ENCODE measurements at places on chromosomes 1 and 21. TPM values are rescaled to one million over a fixed set of nuclear protein-coding genes. Genes with fewer than 3 reads are reported as not detected.

The LCE2A gene
- not detected for total RNA-seq

DNA sequence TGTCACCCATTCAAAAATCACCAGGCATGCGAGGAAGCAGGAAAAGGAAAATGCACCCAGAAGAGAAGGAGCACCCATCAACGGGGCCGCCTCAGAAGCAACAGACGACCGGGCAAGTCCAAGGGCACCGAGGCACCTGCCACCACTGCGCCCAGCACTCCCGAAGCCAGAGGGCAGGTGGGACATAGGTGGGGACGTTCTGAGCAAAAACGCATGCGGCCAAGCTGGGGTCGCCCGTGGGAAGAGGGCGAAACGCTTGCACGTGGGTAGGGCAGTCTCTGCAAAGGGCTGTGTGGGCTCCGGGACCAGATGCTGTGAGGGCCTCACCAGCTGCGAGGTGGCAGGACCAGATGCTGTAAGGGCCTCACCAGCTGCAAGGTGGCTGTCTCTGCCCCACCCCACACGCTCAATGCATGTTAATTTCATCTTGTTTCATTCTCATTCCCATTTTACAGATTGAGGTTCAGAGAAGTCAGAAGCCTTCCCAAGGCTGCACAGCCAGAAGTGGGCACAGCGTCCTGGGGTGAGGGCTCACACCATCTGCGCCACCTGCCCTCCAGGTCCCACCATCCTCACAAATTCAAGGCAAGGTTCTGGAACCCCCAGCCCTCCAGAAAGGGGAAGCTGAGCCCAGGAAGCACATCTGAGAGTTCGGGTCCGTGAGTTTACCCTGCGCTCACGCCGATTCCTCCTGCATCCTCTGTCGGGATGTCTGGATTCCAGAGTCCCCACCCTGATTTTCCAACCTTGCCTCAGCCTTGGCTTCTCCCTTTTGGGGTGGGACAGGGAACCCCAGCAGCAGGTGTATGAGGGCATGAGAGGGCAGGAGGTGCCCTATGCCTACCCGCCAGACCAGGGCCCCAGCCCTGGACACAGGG is 8.2 kb upstream of the SAMD11 start:
- H3K4me1 ChIP-seq, result peaks cover 8% of the 10 kb centered on the region
- H3K36me3 ChIP-seq, result no peaks in the 10 kb centered on the region
- no peak overlapping the region for H3K4me3 ChIP-seq
- peaks cover 81% of the 10 kb centered on the region for H3K27me3 ChIP-seq
- DNase-seq, result peak; percentile 54

DNA sequence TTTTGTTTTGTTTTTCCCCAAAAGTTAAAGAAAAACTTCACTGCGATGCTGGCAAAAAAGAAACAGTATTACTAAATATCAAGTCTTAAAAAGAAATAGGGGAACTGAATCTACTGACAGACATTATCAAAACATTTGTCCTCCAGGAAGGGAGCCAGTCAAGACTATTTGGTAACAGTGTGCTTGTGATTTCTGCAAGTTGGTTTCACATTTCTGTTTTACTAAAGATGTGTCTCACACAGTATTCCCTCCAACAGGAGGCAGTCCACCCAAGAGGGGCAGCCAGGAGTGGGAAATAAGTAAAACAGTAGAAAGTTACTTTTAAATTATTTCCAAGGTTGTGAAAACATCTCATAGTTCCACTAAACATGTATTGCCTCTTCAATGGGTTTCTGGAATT is 74.4 kb upstream of the SDC3 start:
- peaks cover 36% of the 10 kb centered on the region for H3K36me3 ChIP-seq
- no peak for DNase-seq
- H3K27ac ChIP-seq, result peak overlapping the region; percentile 67
- H3K4me1 ChIP-seq, result peaks cover 29% of the 10 kb centered on the region

DNA sequence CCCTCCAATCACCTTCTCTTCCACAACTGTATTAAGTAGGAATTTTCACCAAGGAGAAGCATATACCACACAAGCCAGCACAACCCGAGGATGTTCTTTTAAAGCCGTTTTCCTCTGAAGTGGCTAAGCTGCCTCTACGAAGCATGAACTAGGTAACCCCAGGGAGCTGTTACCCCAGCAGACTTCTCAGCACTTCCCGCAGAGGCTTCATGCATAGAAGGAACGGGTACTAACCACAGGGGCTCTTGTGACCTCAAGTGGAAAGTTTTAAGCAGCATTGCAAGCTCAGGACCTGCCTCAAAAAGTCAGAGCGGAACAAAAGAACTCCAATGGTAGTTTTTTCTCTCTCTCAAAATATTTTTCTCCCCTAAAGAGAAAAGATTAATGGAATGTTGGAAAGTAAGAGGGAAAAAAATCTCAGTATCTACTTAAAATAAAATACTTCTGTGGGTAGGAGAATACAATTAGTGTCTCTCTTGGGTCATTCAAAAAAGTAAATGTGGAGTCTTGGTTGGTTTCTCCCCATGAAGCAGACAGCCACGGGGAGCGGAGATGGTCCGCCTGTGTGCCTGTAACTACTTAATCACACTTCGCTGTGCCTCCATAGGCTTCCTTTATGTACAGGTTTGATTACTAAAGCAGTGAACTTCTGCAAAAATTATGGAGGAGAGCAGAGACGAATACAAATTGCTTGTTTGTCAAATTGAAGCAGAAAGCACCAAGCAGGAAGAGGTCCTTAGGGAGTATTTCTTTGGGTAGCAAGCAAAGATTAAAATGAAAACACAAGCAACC is 40.9 kb downstream of the STX6 start:
- peaks cover 67% of the 10 kb centered on the region for H3K36me3 ChIP-seq
- H3K27ac ChIP-seq, result no peak overlapping the region
- no peaks in the 10 kb centered on the region for H3K27me3 ChIP-seq
- H3K4me1 ChIP-seq, result peaks cover 22% of the 10 kb centered on the region

DNA sequence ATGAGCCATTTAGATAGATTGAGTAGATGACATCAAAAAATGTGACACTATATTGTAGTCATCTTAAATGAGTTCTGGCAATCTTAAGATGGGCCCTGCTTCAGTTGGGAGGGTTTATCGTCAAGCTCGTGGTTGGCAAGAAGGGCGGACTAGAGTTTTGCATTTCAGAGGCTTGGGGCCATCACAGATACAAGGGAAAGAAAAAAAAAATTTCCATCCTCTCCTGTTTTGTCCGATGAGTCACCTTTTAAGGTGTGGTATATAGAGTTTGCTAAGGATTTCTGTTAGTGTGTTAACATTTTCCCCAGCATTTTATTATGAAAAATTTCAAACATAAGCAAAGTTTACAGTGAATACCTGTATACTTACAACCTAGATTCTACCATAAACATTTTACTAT is 31.8 kb upstream of the KCNQ4 start:
- no peaks in the 10 kb centered on the region for H3K27me3 ChIP-seq
- H3K36me3 ChIP-seq, result peaks cover 85% of the 10 kb centered on the region
- no peaks in the 10 kb centered on the region for H3K4me1 ChIP-seq
- DNase-seq, result no peak

The CACNA1E gene
- total RNA-seq, result 0.06 TPM

The VTCN1 gene
- not detected for total RNA-seq

DNA sequence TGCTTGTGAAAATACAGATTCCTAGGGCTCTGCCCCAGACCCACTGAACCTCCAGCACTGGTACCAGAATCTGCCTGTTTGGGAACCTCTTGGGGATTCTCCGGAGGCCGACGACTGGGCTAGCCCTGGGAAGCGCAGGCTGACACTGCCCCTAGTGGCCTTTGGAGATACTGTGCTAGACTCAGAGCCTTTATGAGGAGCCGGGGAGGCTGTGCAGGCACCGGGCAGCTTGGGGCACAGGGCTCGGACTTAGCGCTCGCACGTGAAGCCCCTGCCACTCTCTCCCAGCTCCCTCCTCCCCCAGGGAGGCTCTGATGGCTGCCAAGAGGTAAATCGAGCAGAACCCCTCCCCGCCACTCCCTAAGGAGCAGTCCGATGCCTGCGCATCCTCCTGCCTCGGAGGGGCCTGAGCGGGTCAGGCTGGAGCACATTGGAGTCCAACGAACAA is 144.6 kb upstream of the TNR start:
- H3K27me3 ChIP-seq, result no peaks in the 10 kb centered on the region
- no peak for DNase-seq

- no peaks in the 10 kb centered on the region for H3K36me3 ChIP-seq
- DNase-seq, result no peak
- no peak overlapping the region for H3K4me3 ChIP-seq
- H3K27ac ChIP-seq, result no peak overlapping the region
- no peaks in the 10 kb centered on the region for H3K4me1 ChIP-seq
- no peaks in the 10 kb centered on the region for H3K27me3 ChIP-seq
Measured at GRCh38 chr1:32487182-32487581, 22.3 kb downstream of the ZBTB8B start.

The SLC1A7 gene
- 0.26 TPM for total RNA-seq

DNA sequence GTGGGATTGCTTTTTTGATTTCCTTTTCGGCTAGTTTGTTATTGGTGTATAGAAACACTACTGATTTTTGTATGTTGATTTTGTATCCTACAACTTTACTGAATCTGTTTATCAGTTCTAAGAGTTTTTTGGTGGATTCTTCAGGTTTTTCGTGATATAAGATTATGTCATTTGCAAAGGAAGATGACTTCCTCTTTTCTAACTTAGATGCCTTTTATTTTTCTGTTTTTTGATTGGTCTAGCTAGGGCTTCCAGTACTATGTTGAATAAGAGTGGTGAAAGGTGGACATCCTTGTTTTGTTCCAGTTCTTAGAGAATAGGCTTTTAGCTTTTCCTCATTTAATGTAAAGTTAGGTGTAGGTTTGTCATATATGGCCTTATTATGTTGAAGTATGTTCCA is 13.1 kb upstream of the NHLH2 start:
- DNase-seq, result no peak
- no peaks in the 10 kb centered on the region for H3K4me1 ChIP-seq
- H3K36me3 ChIP-seq, result no peaks in the 10 kb centered on the region
- H3K4me3 ChIP-seq, result no peak overlapping the region

DNA sequence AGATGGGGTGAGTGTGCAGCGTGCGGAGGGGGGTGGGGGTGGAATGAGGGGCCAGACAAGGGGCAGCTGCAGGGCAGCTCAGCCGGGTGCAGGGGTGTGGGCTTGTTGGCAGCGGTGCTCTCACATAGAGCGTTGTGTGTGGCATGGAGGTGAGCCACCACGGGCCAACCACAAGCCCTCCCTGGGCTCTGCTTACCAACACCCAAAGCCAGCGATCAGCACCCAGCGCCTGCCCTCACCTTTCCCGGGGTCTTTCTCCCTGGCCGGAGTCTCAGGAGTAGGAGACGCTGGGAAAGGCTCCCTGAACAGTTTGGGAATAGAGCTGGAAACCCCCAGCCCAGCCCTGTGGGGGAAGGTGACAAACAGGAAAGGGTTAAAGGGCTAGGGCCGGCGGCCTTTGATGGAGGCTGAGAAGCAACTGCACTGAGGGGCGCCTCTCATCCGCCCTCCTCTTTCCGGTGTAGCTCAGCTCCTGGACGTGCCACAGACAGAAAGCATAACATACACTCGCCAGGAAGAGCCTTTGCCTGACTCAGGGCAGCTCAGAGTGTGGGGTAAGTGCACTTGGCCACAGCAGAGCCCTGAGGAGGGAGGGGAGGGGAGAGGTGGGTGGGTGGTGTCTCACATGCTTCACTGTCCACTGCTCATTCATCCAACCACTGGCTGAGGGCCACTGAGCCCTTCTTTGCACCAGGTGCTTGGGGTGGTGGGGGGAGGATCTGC is 577 bp downstream of the IKBKE start:
- no peaks in the 10 kb centered on the region for H3K27me3 ChIP-seq
- H3K27ac ChIP-seq, result peak overlapping the region; percentile 65
- peaks cover 49% of the 10 kb centered on the region for H3K4me1 ChIP-seq

DNA sequence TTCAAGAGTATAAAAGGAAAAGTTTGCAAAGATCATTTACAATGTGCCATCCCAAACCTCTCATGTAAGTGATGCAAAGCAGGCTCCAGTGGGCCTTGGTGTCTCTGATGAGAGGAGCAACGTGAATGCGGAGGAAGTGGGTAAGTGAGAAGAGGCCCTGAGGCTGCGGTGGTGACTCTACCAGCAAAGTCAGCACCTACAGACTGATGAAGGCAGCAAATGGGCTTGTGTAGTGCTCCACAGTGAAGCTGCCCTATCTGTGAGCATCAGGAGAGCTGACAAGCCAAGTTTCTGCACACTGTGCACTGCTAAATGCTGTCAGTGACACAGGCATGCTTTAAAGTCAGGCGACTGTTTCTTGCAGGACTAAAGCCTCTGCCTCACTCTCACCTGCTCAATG is 15.6 kb upstream of the RAP1A start:
- no peak overlapping the region for H3K4me3 ChIP-seq
- no peak overlapping the region for H3K27ac ChIP-seq
- no peaks in the 10 kb centered on the region for H3K36me3 ChIP-seq
- H3K27me3 ChIP-seq, result no peaks in the 10 kb centered on the region

GRCh38 chr1:236705771-236706170 is 19.5 kb downstream of the ACTN2 start:
- H3K4me3 ChIP-seq, result no peak overlapping the region
- H3K4me1 ChIP-seq, result no peaks in the 10 kb centered on the region
- H3K27ac ChIP-seq, result no peak overlapping the region
- DNase-seq, result no peak
- H3K36me3 ChIP-seq, result no peaks in the 10 kb centered on the region

- H3K27me3 ChIP-seq, result peaks cover 25% of the 10 kb centered on the region
- H3K4me1 ChIP-seq, result no peaks in the 10 kb centered on the region
- no peaks in the 10 kb centered on the region for H3K36me3 ChIP-seq
- H3K4me3 ChIP-seq, result no peak overlapping the region
- no peak overlapping the region for H3K27ac ChIP-seq
- DNase-seq, result no peak
Measured at GRCh38 chr1:25105836-25106235, 126.5 kb downstream of the SYF2 start.

The CA14 gene
- total RNA-seq, result 0.55 TPM

GRCh38 chr1:7457811-7458210 is 313.3 kb upstream of the VAMP3 start:
- no peaks in the 10 kb centered on the region for H3K27me3 ChIP-seq
- DNase-seq, result no peak
- H3K4me3 ChIP-seq, result no peak overlapping the region
- no peak overlapping the region for H3K27ac ChIP-seq
- no peaks in the 10 kb centered on the region for H3K4me1 ChIP-seq
- no peaks in the 10 kb centered on the region for H3K36me3 ChIP-seq

The SMPDL3B gene
- total RNA-seq, result 29.1 TPM

DNA sequence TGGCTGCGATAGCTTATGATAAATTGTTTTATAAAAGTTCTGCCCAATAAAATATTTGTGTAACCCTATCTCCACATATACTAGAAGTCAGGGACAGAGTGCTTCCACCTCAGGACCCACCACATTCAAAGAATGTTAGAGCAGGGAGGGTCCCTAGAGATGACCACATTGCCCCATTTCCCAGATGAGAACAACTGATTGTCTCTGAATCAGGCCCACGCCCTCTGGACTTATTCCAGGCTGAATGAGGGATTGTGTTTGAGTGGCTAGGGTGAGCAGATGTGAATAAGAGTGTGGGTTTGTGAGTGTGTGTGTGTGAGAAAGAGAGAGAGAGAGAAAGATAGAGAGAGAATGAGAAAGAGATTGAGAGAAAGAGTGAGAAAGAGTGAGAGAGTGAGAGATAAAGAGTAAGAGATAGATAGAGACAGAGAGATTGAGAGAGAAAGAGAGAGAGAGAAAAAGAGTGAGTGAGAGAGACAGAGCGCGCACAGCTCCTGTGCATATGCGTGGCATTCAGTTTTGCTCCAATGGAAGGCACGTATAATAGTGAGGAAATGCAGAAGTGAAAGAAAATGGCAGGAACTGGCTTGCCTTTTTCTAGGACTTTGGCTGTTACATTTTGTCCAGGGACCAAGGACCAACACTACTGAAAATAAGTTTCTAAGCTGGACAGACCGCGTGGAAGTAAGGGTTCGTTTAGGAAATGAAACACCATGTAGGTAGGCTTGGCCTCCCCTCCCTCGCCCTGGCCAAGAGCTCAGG is 94.1 kb downstream of the ABCA4 start:
- no peaks in the 10 kb centered on the region for H3K36me3 ChIP-seq
- no peak overlapping the region for H3K4me3 ChIP-seq
- no peaks in the 10 kb centered on the region for H3K27me3 ChIP-seq
- no peak for DNase-seq
- peaks cover 12% of the 10 kb centered on the region for H3K4me1 ChIP-seq

Data from upper lobe of right lung (tissue), 1 donor.